AG09319 (cell line): ENCODE measurements at places on chromosomes 2 and 18.

DNA sequence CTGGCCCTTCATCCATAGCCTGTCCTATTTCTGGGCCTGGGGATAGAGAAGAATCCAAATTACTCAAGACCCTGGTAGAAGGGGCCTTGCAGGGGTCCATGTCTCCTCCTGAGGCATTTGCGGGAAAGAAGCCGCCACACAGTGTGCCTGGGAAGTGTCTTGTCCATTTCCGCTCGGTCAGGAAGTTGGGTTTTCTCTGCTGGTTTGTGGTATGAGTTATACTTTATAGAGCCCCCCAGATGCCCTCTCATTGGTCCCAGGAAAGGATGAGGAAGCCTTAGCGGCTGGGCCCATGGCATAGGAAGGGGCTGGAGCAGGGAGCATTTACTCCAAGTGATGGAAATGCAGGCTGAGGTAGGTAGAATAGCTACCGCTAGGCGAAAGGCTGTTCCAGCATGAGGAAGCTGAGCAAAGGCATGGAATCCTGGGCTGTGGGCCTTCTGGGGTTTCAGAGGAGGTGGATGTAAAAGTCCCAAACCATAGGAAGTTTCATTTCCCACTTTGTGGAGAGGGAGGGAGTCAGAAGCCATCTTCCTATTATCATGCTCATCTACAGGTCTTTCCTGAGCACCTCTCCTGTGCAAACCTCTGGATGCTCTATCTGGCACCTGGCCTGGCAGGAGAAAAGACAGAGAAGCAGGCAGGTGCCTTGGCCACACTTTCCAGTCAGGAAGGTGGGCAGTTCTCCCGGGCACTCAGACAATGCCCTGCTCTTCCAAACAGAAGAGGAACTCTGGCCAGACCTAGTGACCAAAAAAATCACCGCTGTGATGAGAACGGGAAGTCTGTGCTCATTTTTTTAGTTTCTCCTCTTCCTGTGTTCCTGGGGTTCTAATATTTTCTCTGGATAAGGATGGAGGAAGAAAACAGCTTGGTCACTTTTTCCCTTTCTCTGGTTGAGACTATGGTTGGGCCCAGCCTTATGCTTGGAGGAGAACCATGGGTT is 2.6 kb upstream of the CD207 start:
- no peak for DNase-seq

- no peak for DNase-seq
Measured at GRCh38 chr18:33264566-33264965, 176.0 kb downstream of the CCDC178 start.

DNA sequence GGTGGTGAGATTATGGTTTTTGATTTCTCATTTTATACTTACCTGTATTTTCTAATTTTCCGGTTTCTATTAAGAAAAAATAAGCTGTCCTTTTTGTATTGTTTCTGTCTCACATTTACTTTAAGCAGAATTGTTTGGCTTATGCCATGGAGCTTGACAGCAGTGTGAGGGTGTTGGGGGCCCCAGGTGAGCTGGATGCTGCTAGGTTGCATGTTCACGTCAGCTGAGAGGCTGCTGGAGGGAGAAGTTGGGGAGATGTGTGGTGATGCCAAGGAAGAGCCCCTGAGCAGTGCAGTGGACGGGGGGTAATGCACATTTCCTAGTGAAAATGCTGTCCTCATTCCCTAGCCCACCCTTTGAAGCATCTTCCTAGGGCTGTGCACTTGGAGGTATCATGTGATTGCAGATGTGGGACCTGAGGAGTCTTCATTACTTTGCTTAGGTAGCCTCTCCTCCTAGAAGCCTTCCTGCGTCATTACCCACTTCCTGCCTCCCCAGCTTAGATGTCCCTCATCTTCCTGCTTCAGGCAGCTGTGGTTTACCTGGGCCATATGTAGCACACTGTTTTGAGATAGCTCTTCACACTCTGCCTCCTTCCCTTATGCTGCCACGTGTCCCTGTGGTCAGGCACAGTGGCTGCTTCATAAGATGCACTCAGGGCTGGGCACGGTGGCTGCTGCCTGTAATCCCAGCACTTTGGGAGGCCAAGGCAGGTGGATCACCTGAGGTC is 16.2 kb downstream of the ATG16L1 start:
- DNase-seq: no peak

GRCh38 chr2:66679442-66679841 is 244.5 kb downstream of the MEIS1 start:
- DNase-seq: no peak

DNA sequence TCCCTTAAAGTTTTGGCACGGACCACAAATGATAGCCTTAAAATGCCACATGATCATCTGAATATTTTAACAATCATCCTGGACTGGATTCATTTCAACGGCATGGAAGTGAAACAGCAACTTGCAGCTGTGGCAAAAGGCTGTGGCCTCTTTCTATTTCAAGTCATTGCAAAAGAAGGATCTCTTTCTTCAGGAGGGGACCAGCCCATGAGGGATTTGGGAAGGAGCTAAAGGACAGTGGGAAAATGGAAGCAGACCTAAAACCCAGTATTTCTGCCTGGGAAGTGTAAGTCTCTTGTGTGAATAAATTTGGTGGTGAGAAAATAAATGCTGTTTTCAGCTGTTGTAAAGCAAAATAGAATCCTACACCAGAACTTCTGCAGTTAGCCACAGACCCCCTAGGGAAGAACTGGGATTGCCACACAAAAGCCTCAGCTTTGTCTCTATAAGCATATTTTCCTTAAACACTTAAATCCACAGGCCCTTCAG is 107.3 kb upstream of the ZFP36L2 start:
- DNase-seq: peak; percentile 67

DNA sequence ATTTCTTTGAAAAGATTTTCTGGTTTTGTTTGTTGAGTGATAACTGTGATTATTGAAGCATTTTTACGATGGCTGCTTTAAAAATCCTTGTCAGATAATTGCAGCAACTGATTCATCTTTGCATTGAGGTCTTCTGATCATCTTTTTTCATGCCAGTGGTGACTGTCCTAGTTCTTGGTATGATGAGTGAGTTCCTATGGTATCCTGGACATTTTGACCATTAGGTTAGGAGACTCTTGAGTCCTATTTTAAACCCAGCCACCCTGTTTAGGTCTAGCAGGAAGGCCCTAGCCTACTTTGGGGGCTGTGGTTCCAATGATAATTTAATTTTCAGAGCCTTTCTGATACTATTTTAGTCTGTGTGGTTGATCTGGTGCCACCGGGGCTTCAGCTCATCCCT is 72.7 kb upstream of the REV1 start:
- no peak for DNase-seq

DNA sequence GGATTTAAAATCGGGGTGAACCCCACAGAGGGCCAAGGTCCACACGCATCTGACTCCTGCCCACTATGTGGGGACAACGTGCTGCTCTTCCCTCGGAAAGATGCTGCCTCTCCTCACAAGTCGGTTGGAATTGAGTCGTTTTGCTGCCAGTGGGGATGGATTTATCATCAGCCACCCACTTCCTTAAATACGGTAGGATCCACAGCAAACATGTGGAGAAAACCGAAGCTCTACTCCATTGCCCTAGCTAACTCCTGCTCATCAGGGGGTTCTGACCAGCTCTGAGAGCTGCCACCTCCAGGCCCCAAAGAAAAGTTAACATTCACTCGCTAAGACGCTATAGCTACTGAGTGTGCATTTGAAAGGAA is 80.9 kb downstream of the CHRNA1 start:
- DNase-seq: no peak

GRCh38 chr2:136132825-136133155 is 14.8 kb upstream of the CXCR4 start:
- DNase-seq: no peak

DNA sequence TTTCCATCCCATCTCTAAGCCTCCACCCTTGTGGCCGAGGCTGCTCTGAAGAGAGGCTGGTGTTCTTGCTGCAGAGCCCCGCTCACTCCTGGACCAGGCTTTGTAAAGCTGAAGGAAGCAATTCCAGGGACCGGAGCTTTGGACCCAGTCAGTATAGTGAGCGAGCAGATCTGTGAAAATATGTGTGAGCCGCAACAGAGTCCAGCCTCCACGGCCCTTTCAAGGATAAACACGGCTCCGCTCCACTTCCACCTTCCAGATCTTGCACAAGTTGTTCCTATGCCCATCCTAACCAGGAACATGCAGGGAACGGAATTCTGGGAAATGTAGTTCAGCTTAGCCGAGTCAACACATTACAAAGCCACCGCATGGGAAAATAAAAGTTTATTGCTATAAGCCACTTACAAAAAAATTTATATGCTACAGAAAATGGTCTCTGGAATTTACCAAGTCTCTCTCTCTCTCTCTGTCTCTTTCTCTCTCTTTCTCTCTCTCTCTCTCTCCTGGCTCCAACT is 151.7 kb upstream of the ZNF521 start:
- DNase-seq: peak; percentile 53

DNA sequence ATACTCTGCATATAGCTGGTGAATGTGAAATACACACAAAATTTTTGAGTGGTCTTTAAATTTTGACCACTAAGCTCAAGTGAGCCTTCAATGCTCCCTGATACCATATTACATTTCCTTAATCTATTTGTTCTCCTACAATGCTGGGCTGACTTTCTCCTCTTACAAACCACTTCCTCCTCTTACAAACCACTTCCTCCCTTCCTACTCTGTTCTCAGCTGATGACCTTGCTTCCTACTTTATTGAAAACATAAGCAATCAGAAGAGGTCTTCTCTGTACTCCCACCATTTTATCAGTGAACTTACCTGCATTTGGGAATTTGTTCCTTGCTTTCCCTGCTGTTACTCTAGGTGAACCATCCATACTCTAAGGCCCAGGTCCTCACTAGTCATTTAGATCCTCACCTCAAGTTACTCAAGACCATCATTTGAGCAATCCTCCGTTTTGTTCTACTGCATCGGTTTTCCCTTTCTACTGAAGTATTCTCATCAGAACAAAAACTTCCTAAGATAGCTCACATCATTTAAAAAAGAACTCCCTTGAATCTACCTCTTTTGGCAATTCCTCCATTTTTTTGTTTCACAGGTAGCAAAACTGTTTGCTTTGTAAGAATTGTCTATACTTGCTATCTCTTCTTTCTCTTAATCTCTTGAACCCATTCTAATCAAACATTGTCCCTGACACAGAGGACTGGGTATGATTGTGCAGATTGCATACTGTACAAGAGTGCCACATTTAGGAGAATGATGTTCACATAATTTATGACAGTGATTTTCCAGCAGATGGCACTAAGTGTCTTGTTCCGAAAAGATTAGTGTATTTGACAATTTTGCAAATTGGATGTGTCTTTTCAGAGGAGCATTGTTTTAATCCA is 96.5 kb downstream of the EPB41L5 start:
- no peak for DNase-seq

DNA sequence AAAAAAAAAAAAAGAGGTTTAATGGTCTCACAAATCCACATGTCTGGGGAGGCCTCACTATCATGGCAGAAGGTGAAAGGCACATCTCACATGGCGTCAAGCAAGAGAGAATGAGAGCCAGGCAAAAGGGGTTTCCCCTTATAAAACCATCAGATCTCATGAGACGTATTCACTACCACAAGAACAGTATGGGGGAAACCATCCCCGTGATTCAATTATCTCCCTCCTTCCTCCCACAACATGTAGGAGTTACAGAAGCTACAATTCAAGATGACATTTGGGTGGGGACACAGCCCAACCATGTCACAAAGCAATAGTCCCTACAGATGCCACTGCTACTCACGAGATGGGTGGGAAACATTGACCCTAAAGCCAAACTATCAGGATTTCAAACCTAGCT is 392.7 kb upstream of the ID2 start:
- no peak for DNase-seq

GRCh38 chr2:241391892-241392665 is 36.0 kb downstream of the FARP2 start:
- peak; percentile 32 for DNase-seq

GRCh38 chr18:11721720-11722119 is 32.7 kb downstream of the GNAL start:
- DNase-seq: no peak

- no peak for DNase-seq
Measured at GRCh38 chr2:225282858-225283710, 116.4 kb upstream of the NYAP2 start.

DNA sequence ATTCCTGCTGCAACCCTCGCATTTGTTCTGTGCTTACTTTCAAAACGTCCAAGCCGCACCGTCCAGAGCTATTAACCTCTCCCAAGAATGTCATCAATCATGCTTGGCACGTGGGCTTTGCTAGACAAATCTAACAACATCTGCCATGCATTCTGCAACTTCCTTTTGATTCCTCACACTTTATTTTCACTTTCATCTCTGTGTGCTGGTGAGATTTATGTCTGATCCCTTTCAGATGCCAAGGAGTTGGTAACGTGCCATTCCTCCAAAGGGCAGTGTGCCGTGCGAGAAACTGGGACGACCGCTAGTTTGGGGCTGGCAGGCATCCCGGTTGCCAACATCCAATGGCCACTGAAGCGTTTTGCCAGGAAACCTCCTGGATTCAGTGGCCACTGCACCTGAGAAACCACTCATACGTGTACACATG is 230.0 kb upstream of the PARD3B start:
- DNase-seq: no peak

DNA sequence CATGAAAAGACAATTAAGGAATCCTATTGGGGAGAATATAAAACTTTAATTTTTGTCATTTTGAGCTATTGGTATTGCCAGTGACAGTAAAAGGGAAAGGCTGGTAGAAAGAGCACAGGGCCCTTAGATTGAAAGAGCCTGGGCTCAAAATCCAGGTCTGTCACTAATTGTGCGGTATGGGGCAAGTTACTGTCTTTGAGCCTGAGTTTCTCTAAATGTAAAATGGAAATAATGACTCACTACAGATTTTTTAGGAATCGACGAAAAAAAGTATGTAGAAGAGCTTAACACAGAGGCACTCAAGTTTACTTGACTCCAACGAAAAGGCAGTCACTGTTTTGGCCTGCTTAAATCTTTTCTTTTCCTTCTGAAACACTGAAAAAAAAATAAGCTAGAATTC is 7.0 kb downstream of the NDUFV2 start:
- no peak for DNase-seq

DNA sequence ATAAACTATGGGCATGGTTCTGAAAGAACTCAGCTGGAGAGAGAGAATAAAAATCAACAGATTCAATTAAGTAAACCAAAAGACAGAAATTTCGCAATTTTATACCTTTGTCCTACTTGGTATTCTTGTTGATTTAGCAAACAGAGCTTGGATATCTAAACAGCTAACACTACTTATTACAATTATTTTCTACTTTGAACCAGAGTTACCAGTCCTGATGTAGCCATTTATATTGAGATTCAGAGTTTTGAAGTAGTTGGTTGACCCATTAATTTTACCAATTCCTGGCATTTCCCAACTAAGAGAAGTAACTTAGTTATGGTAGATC is 48.9 kb downstream of the ASXL2 start:
- no peak for DNase-seq

GRCh38 chr2:132518302-132518701 is 101.7 kb downstream of the GPR39 start:
- no peak for DNase-seq

- DNase-seq: no peak
Measured at GRCh38 chr2:160022162-160022561, 40.3 kb downstream of the PLA2R1 start.

GRCh38 chr2:170142502-170142901 is 35.4 kb upstream of the MYO3B start:
- DNase-seq: no peak

GRCh38 chr2:231666171-231667095 is 41.9 kb upstream of the PTMA start:
- DNase-seq: peak; percentile 89
